Stimulated activated CD4-positive, alpha-beta T cell treated with anti-CD3 and anti-CD28 coated beads, Interleukin-2, amount 100 ng/mL, for 48 hours (primary cell): ENCODE measurements at places on chromosomes 3 and 15.

DNA sequence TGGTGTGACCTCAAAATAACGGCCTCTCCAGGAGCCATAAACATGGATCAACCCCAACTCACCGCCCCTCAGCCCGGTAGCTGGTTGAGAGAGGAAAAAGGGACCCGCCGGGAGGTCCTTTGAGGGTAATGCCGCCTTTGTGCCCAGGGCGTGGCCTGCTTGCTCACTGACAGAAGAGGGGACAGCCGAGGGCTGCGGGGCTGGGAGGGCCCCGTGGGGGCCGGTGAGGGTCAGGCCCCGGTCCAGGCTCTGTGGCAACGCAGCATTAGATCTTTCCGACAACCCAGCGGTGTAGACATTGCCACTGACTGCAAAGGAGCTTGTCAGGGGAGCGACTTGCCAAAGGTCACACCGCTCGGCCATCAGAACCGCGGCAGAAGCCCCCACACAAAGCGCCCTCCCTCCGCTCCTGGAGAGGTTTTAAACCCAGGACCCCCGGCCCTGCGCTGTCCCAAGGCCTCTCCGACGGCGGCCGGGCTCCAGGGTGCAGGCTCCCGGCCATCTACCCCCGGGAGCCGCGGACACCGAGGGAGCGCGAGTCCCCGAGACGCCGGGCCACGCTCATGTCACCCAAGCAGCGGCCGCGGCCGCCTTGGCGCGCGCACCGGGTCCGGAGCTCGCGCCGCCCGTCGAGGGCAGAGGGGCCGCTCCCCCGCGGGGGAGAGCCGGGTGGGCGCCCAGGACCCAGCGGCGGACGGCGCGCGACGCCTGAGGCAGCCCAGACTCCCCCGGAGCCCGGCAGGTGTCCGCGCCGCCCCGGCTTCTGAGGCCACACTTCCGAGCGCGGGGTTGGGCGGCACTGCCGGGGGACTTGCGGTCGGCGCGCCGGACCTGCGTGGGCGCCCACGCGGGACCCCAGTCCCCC is 975 bp downstream of the PCSK6 start:
- DNase-seq = no peak

- DNase-seq = no peak
These were observed 27.7 kb downstream of the POC1A start for GRCh38 chr3:52126500-52126899.

DNA sequence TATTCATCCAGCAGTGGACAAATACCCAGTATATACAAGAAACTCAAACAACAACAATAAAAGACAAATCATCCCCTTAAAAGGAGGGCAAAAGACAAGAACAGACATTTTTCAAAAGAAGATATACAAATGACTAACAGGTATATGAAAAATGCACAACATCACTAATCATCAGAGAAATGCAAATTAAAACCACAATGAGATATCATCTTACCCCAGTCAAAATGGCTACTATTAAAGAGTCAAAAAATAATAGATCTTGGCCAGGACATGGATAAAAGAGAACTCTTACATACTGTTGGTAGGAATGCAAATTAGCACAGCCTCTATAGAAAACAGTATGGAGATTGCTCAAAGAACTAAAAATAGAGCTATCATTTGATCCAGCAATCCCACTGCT is 16.9 kb downstream of the DHX36 start:
- no peak for DNase-seq

- no peak for DNase-seq
These were observed 232.5 kb downstream of the FOXP1 start for GRCh38 chr3:71350998-71351397.

DNA sequence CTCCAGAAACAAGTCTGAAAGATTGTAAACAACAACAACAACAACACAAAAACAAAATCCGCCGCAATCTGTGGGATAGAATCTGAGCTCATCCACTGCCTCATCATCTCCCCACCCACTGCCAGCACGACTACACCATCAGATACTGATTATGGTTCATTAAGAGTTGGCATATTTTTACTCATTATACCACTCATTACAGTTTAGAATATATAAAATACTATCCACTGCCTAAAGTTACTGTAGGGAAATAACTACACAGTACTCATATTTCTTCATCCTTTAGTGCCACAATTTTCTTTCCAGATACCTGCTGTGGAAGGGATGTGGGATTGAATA is 152.5 kb upstream of the PEX5L start:
- no peak for DNase-seq

GRCh38 chr3:119087799-119088198 is 53.2 kb upstream of the IGSF11 start:
- DNase-seq = no peak

DNA sequence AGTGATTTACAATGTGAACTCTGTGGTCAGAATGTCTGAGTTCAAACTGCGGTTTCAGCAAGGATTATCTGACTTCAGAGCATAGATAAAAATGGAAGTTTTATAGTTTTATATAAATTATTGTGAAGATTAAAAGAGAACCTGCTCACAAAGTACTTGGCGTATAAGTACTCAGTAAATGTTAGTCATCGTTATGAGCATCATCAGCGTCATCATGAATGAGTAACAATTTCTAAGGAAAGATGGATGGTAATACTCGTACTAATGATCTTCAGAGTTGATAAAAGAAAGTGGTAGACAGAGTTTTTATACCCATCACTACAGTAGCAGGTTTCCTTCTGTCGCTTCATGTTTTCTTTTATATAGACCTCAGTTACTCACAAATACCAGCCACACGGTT is 341.8 kb downstream of the RAP2B start:
- no peak for DNase-seq
